ENCODE measurements at places on chromosomes 1 and 21.
A peak's percentile ranks its signal among the peaks of the same experiment; 100 is the strongest.

DNA sequence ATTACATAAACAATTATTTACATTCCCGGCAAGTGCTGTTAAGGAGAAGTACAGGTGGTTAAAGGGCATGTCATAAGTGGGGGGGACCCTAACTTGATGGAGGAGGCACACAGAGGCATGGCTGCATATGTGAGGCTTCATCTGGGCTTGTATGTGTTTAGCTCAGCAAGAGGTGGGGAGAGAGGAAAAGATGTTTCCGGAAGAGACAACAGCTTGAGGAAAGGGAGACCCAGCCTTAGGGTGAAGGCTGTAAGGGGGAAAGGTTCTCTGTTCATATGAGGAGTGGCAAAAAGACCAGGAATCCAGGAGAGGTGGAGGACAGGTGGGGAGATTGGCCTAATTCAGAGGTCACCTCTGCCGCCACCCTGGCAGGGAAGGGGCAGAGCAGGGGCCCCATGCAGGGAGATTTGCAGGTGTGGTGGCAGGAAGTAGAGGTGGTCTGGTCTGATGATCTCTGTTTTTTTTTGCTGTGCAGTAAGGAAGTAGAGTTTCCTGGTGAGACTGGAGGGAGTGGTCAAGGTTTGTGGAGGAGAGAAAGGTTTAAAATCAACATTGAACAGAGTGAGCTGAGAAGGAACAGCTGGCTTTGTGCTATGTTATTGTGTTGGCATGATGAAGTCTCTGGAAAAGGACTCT, 9.0 kb downstream of the TRAF5 start:
- peak; percentile 45 for DNase-seq

GRCh38 chr1:206803221-206803730, 31.0 kb upstream of the IL10 start:
- DNase-seq, result peak; percentile 99

DNA sequence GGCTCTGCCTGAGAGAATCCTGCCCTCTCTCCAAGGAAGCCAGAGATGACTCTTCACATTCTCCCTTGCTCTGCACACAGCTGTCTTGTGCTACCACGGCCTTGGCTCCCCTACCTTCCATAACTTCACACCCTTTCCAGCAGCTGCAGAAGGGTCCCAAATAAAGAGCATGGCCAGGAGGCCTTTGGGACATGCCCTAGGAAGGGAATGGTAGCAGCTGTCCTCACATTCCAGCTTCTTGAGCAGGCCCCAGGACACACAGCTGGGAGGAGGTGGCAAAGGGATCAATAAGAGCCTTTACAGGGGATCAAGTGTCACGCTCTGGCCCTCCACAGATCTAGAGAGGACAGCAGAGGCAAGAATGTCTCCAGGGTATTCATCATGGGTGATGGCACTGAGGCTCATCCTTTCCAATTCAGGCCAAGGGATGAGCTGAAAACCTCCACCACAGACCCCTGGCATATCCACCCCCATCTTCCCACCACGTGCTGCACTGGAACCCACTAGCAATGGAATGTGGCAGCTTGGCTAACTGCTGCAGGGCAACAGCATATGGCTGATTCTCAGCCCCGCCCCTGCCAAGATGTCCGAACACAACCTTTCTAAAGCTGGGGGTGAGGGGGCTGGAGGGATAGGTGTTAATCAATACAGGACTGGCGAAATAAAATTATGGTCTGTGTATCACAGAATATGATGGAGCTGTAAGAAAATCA, 17.8 kb upstream of the RAB29 start:
- DNase-seq, result no peak

DNA sequence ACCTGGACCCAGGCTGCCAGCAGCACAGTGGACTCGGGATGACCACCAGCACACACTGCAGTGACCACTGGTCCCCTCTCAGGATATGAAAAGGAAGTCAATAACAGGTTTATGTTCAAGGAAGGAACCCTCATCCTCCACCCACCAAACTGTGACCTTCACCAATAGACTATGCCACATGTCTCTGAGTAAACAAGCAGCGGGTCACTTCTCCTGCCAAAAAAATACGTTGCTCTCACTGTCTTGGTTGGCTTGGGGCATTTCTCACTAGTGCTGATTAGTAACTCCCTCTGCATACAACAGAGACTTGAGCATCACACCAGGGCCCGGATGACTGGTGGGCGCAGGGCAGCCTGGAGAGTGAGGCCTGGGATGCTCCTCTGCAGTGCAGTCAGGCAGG, 25.9 kb downstream of the PARP1 start:
- no peak for DNase-seq

- DNase-seq, result no peak
Measured at GRCh38 chr21:16194095-16194787, 464.5 kb downstream of the USP25 start.

DNA sequence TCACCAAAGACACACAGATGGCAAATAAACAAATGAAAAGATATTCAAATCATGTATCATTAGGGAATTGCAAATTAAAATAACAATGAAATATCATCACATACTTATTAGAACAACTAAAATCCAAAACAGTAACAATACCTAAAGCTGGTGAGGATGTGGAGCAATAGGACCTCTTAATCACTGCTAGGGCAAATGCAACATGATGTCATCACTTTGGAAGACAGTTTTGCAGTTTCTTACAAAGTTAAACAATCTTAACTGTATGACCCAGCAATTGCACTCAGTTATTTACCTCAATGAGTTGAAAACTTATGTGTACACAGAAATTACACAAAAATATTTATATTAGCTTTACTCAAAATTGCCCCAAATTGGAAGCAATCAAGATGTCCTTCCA, 47.3 kb downstream of the SELENOF start:
- no peak for DNase-seq

- no peak for DNase-seq
Measured at GRCh38 chr1:48761986-48762385, 14.7 kb downstream of the BEND5 start.

Data from T-helper 2 cell (primary cell).